ENCODE measurements at places on chromosomes 1 and 21.
A peak's percentile ranks its signal among the peaks of the same experiment; 100 is the strongest.

GRCh38 chr1:24254783-24255182, 64.4 kb upstream of the GRHL3 start:
- DNase-seq = no peak

- DNase-seq = no peak
Measured at GRCh38 chr1:6462412-6463119, 3.4 kb downstream of the TNFRSF25 start.

GRCh38 chr1:76802094-76802493, 65.2 kb upstream of the ST6GALNAC5 start:
- no peak for DNase-seq

DNA sequence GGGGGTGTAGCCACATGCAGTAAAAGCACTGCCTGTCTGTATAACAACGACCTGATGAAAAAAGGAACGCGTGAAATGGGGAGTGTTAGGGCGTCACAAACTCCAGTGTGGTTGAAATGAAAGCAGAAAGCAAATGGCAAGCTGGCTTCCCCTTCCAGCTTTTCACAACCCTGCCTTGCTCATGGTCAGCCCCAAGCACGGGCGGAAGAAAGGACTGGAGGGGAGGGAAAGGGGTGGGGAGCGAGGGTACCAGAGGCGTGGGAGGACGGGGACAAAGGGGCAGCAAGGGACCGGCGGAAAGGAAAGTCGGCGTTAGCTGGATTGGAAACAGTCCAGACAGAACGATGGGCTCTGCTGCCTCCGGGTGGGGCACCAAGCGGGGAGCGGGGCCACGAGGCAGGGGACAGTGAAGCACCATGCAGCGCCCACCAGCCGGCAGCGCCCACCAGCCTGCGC, 9.6 kb downstream of the VPS26C start:
- no peak for DNase-seq

- no peak for DNase-seq
Measured at GRCh38 chr1:229117664-229118300, 153.1 kb upstream of the RAB4A start.

DNA sequence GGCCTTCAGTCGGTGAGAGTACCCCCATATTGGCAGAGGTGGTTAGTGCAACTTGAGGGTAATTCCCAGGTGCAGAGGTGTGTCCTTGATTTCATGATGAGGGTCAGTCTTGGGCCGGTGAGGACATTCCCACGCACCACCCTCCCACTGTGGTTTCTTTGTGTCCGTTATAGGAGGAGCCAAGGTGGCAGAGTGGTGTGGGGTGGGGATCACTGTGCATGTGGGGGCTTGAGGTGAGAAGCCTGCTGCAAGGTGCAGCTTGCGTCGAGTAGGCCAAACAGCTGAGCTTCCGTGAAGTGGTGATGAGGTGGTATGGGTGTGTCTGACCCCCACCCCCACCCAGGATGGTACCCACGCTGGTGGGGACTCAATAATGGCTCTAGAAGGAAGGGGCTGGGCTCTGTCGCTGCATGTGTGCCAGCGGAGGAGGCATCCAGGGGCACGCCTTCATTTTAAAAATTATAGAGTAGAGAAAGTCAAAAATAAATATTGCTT, 6.2 kb downstream of the PTPRF start:
- DNase-seq = no peak

- no peak for DNase-seq
Measured at GRCh38 chr1:63943393-63943792, 169.6 kb downstream of the ROR1 start.

GRCh38 chr1:67514786-67515185, 84.6 kb upstream of the SERBP1 start:
- DNase-seq = no peak

DNA sequence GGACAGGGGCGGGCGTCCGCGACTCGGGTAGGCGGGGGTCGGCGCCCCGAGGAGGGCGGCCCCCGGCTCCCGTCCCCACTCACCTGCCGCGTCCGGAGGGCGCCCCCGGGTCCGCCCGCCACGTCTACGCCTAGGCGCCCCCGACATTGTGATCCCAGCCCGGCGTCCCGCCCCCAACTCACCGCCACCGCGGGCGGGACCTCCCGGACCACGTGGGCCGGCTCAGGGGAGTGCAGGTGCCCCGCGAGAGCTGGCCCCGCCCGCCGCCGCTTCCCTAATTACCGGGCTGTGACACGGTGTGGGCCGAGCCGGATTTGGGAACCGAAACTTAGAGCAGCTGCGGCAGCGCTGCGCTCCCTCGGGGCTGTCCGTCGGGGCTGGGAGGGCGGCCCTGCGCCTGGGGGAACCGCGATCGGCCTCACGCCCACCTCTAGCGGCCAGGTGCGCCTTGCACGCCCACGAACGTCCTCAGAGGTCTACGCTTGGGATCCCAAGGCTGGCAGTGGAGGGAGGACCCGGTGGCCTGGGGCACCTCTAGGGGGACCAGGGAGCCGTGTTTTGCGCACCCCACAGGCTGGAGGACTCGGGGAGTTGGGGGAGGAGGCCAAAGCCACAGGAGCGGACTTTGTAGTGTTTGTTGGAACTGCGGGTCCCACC, 521 bp upstream of the NADK start:
- DNase-seq = peak; percentile 57

GRCh38 chr1:30749691-30750583, 7.6 kb downstream of the LAPTM5 start:
- no peak for DNase-seq

DNA sequence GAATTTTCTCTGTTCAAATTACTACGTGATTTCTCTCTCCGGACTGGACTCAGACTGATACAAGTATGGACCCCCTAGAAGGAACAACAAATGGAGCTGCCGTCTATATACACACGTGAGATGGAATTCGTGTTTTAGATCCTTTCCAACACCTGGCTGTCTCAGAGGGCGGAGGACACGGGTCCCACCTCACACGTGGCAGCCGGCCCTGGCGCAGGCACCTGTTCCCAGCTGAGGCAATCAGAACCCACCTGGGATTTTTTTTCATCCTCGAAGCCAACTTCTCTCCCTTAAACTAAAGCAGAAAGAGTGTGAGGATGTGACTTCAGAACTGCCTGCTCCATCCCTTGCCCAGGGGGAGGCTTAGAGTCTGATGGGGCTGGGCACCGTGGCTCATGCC, 34.1 kb upstream of the SCCPDH start:
- DNase-seq = no peak
